Muscle of leg (tissue), 16 donors: ENCODE measurements at places on chromosomes 13 and 19.

- no peak for DNase-seq
Measured at GRCh38 chr13:68713394-68713793, 1394.2 kb upstream of the ATXN8OS start.

- DNase-seq, result no peak
Measured at GRCh38 chr13:49042476-49042875, 66.8 kb downstream of the FNDC3A start.

GRCh38 chr19:10365518-10365917 lies 14.9 kb downstream of the TYK2 start:
- DNase-seq, result no peak

DNA sequence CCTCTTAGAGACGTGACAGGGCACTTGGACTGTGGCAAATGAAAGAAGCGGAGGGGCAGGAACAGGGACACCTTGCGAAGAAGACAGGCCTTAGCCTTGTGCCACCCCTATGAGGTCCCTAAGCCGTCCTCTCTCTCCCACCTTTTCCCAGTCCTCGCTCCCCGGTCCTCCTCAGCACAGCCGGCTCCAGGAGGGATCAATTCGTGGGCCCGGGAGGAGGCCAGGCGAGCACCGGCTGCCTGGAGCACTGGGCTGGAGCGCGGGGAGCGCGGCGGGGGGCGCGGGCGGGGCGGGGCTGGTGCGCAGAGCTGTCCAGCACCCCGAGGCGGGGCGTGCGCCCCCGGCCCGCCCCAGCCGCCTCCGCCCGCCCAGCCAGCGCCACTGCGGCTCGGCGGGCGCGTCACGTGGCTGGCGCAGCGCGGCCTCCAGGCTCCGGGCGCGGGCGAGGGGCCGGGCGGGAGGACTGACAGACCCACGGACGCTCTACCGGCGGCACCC lies at the start of gene LRP3:
TSS of gene LRP3 (plus strand) at position 466 of the 498 bp plus-strand sequence. CDS start 456 bp downstream, outside the sequence.
- peak; percentile 77 for DNase-seq

GRCh38 chr19:55451163-55451964 lies 8.3 kb upstream of the SHISA7 start:
- no peak for DNase-seq

GRCh38 chr19:41595890-41596280 lies 19.9 kb downstream of the CEACAM21 start:
- DNase-seq, result no peak
